ENCODE measurements at places on chromosomes 7 and 10.

- DNase-seq, result no peak
These were observed 54.1 kb upstream of the OPN4 start for GRCh38 chr10:86600296-86600695.

GRCh38 chr7:117774943-117775342 is 98.3 kb downstream of the CTTNBP2 start:
- no peak for DNase-seq

DNA sequence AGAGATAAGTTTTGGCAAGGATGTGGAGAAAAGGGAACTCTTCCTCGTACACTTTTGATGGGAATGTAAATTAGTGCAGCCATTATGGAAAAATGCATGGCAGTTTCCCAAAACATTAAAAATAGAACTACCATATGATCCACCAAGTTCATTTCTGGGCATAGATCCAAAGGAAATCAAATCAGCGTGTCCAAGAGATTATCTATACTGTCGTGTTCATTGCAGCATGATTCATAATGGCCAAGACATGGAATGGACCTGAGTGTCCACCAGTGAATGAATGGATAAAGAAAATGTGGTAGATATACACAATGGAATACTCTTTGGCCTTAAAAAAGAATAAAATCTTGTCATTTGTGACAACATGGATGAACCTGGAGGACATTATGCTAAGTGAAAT is 70.3 kb upstream of the RSU1 start:
- no peak for DNase-seq

- DNase-seq, result no peak
These were observed 22.7 kb downstream of the PITRM1 start for GRCh38 chr10:3149918-3150317.

DNA sequence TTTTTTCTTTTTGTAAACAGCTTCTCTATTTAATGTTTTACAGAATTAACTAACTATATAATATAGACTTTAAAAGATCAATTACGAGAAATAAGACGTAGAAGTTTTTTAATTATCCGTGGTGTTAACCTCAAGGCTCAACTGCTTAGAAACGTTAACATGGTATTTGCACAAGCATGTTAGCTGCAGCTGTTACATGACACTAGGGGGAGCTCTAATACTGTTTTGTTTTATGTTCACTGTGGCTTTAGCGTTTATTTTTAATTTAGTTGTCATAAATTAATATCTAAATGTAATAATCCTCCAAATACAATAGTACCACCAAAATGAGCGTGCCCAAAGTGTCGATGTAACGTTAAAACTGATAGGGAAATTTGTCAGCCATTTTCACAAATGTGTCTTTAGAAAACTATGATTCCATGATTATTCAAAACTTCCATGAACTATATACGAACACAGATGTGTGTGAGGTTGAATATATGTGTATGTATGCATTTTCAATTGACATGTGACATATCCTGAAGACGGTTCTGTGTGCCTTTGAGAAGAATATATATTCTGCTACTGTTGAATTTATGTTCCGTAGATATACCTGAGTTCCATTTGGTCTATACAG is 828.8 kb upstream of the MBL2 start:
- no peak for DNase-seq

GRCh38 chr10:47318706-47319105 is 3.5 kb upstream of the GDF2 start:
- DNase-seq, result no peak

GRCh38 chr10:48701139-48701901 is 16.6 kb downstream of the WDFY4 start:
- no peak for DNase-seq

GRCh38 chr7:28675429-28675828 is 263.1 kb downstream of the CREB5 start:
- no peak for DNase-seq

DNA sequence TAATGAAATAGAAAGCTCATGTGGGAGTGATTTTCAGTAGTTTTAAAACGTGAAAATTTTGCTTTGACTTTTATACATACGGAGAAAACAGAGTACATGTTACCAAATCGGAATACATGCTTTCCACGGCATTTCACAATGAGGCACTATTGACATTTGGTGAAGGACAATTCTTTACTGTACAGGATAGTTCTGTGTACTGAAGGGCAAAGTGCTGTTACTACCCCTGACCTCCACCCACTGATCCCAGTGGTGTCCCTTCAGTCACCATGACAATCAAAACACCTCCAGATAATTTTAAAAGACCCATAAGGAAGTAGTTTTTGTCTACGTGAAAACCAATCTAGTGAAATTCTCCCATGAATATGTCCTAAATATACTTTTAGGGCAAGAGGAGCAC is 33.1 kb upstream of the ANK3 start:
- no peak for DNase-seq

GRCh38 chr10:129135624-129136023 is 331.4 kb upstream of the MGMT start:
- no peak for DNase-seq

DNA sequence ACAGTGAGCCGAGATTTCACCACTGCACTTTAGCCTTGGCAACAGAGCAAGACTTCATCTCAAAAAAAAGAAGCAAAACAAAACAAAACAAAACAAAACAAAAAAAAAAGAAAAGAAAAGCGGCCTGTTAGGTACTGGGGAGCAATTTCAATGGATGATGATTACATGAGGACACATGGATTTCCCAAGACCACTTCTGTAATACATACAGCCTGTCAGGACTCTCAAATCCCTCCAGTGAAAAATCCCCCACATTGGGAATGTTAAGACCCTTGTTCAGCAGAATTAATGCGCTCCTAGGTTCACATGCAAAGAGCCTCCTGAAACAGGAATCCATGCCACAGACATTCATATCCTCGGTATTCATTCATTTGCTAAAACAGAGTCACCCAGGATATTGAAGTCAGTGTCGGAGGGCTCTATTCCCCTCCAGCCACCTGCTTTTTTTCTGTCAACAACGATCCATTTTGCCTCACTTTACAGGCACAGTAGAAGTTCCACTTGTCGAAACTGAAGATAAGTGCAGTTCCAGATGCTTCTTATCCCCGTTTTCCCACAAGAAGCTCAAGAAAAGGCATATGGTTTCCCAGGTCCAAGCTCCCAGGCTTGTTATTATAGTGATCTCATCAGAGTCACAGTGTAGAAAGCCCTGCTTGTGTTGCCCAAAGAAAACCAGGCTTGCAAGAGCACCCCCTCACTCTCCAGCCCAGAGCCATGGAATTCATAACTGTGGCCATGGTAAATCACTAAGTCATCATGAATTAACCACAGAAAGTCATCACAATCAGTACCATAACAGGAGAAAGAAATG is 20.2 kb downstream of the SLC16A12 start:
- no peak for DNase-seq

DNA sequence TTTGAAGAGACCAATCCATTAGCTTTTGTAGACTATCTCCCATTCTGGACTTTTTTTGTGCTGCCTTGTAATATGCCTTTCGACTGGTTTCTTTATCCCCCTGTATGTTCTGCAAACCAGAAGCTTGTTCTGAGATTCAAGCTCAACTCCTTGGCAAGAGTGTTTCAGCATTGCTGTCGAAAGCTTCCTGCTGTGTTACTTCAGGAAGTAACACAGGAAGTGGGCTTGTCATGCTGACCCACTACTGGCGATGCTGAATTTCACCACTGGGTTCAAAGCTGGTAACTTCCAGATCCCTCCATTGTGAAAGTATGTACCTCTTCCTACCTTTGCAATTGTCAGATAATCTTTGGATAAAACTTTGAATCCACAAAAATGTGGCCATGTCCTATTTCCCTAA is 57.9 kb upstream of the INSYN2A start:
- no peak for DNase-seq

GRCh38 chr10:44337081-44337480 is 47.8 kb downstream of the CXCL12 start:
- no peak for DNase-seq

- no peak for DNase-seq
These were observed 35.5 kb downstream of the DLD start for GRCh38 chr7:107926481-107926880.

DNA sequence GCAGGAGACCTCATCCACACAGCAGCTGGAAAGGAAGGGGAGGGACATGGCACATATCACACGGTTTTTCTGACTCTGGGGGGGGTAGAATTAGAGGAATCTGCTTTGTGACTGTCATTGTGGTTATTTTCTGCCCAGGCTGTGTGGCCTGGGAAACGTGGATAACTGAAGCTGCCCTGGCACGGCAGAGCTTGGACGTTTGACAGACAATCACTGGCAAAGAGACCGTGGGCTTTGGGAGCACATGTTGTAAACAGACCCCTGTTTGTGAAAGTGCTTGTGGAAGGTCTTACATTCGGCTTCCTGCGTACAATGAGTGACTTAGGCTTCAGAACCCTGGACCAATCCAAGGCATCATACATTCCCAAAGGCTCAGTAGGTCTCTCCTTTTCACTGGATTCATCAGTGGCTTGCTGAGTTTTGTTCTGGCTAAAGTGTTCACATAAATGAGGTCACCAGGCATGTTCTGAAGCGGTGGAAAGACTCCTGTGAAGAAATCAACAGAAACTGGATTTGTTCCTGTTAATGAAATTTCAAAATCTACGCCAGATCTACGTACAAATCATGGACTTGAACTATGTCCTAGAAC is 188.2 kb downstream of the TEX36 start:
- no peak for DNase-seq

GRCh38 chr10:66252986-66253385 is 672.9 kb upstream of the LRRTM3 start:
- DNase-seq, result no peak

DNA sequence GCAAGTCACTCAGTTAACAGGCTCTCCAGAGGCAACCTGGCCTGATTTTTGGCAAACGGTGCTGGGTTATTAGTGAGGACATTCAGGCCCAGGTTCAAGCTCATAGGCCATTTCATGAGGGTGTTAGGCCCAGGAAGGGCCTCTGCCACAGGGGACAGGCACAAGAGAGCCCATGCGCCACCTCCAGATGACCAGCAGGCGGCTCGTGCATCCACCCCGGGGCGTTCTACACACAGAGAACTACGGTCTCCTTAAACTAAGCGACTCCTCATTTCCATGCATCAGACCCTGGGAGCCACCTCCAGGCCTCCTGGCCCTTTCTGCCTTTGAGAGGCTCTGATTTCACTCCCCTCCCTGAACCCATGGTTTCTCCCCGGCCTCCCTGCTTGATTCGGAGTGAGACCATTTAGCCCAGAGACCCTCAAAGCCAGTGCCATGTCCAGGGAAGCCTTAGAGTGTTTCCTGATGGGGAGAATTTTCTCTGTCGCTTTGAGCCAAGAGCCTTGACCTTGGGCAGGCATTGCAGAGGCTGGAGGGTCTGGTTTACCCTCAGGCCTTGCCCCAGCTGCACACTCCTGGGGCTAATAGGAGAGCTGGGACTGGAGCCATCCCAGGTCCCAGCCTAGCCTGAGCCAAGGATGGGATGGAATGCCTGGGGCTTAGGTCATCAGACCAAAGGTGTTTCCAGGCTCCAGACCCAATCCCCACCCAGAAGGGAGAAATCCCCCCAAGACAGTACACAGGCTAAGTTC is 188.0 kb downstream of the GRID1 start:
- DNase-seq, result peak; percentile 25

GRCh38 chr7:20193242-20193777 is 23.9 kb downstream of the MACC1 start:
- DNase-seq, result no peak

DNA sequence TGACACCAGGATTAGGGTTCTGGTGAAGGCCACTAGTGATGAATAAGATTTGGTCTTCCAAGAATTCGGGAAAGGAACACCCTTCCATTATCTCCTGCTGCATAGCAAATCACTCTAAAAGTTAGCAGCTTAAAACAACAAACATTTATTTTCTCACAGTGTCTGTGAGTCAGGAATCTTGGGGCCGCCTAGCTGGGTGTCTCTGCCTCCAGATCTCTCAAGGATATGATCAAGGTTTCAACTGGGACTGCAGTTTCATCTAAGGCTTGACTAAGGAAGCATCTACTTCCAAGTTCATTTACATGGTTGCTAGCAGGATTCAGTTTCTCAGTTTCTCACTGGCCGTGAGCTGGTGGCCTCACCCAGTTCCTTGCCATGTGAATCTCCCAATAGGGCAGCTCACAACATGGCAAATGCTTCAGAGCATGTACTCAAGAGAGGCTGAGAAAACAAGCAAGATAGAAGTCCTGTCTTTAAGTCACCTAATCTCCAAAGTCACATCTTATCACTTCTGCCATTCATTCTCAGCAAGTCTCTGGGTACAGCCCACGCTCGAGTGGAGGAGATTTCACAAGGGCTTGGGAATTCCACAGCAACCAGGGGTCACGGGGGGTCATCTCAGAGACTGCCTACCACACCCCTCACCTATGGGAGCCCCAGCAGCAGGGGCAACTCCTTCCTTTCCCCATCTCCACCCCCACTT is 26.8 kb downstream of the TLX1 start:
- no peak for DNase-seq

DNA sequence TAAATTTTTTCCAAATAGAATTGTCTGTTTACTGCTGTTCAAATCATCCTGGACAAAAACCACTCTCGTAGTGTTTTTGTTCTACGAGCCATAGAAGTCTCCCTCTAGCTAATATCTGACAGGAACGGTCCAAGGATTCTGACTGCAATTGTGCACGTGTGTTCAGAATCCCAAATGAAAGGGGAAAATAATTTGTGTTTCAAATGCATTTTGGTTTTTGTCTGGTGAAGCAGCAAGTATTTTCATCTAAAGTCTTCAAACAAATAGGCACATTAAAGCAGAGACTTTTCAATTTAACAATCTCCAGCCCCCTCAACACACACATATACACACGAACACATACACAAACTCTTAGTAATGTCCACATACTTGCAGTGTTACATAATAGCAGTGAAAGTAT is 475 bp downstream of the NEUROD6 start:
- DNase-seq, result no peak

DNA sequence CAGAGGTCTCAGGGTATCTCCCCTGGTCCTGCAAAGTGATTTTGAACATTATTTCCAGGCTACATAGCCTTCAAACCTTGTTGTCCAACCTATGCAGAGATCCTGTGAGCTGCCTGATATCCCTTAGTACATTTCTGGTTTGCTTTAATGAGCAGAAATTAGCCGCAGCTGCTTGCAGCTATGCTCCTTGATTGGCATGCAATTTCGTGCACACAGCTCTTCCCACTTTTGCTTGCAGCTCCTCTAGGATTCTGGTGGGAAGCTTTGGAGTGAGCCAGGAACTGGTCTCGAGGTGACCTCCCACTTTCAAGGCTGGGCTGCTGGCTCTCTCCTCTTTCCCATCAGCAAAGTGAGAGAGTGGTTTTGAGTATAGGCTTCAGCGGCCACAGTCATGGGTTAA is 45.8 kb downstream of the OAT start:
- no peak for DNase-seq

GRCh38 chr7:117229350-117229749 is 93.5 kb downstream of the WNT2 start:
- no peak for DNase-seq

DNA sequence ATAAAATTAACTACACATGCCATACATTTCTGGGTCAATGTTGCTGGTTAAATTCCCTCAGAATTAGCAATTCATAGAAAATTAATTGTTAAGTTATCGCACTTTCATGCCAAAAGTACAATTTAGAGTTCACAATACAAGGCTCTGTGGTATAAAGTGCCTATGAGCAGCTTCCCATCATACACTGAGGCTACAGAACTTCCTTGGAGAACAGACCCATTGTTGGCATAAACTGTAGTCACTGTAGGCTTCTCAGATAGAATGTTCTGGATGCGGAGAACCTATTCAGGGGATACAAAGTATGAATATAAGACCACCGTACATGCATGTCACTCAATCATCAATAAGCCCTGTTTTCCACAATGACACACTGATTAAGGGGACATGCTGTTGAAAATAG is 9.0 kb upstream of the PON3 start:
- no peak for DNase-seq

Data from activated naive CD4-positive, alpha-beta T cell treated with anti-CD3 and anti-CD28 coated beads, Interleukin-2, amount 10 ng/mL, durations not matched to agents 7 days and 5 days (primary cell).